ENCODE measurements at places on chromosomes 1 and 21. TPM values are rescaled to one million over a fixed set of nuclear protein-coding genes. Genes with fewer than 3 reads are reported as not detected.

The SPRR5 gene
- not detected for total RNA-seq

The TDRD10 gene
- 0.14 TPM for total RNA-seq

The FGR gene
- not detected for total RNA-seq

The AMY1C gene
- not detected for total RNA-seq

The COL6A1 gene
- 24.0 TPM for total RNA-seq

The SYF2 gene
- total RNA-seq: 47.9 TPM

The RGS8 gene
- not detected for total RNA-seq

The HCN3 gene
- total RNA-seq: 5.7 TPM

The APOBEC4 gene
- total RNA-seq: not detected

The GPR161 gene
- total RNA-seq: 18.0 TPM

The SELP gene
- total RNA-seq: not detected

The SYPL2 gene
- total RNA-seq: 0.17 TPM

The MOB3C gene
- total RNA-seq: 3.6 TPM

The KDF1 gene
- 0.26 TPM for total RNA-seq

The DYNLT5 gene
- not detected for total RNA-seq

The NME7 gene
- 35.3 TPM for total RNA-seq

The PADI3 gene
- total RNA-seq: 0.86 TPM

The CC2D1B gene
- total RNA-seq: 20.7 TPM

The ANKRD65 gene
- 0.05 TPM for total RNA-seq

The FBXO2 gene
- 7.5 TPM for total RNA-seq

The OR2L2 gene
- total RNA-seq: not detected

The TMIGD3 gene
- not detected for total RNA-seq

The TAL1 gene
- total RNA-seq: 0.02 TPM

The ACBD6 gene
- total RNA-seq: 52.9 TPM

The SERINC2 gene
- total RNA-seq: 31.2 TPM

The OLIG2 gene
- total RNA-seq: not detected

The GPR25 gene
- total RNA-seq: not detected

The FCRLA gene
- not detected for total RNA-seq

The SPRR2A gene
- total RNA-seq: not detected

The PCBP3 gene
- total RNA-seq: 1.1 TPM

The DAB1 gene
- total RNA-seq: not detected

The AADACL3 gene
- not detected for total RNA-seq

The TCP10L gene
- 0.75 TPM for total RNA-seq

The TSPEAR gene
- not detected for total RNA-seq

The CFAP107 gene
- total RNA-seq: not detected

The LRRC40 gene
- 8.9 TPM for total RNA-seq

The KCNA2 gene
- 0.05 TPM for total RNA-seq

The TMEM51 gene
- total RNA-seq: 26.4 TPM

The WNT3A gene
- total RNA-seq: 0.05 TPM

The RXRG gene
- 0.06 TPM for total RNA-seq

The LCE6A gene
- total RNA-seq: not detected
